ENCODE measurements at places on chromosomes 1 and 21.
A peak's percentile ranks its signal among the peaks of the same experiment; 100 is the strongest.

DNA sequence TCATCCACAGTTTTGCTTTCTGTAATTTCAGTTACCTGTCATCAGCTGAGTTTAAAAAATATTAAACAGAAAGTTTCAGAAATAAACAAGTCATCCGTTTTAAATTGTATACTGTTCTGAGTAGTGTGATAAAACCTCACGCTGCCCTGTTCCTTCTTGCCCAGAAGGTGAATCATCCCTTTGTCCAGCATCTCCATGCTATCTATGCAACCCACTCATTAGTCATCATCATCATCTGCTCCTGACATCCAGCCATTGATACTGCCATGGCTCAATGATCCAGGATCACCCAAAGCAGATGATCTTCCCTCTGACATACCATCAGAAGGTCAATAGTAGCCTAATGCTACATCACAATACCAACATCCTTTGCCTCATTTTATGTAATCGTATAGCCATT, 198.3 kb downstream of the SLC44A5 start:
- DNase-seq: no peak

DNA sequence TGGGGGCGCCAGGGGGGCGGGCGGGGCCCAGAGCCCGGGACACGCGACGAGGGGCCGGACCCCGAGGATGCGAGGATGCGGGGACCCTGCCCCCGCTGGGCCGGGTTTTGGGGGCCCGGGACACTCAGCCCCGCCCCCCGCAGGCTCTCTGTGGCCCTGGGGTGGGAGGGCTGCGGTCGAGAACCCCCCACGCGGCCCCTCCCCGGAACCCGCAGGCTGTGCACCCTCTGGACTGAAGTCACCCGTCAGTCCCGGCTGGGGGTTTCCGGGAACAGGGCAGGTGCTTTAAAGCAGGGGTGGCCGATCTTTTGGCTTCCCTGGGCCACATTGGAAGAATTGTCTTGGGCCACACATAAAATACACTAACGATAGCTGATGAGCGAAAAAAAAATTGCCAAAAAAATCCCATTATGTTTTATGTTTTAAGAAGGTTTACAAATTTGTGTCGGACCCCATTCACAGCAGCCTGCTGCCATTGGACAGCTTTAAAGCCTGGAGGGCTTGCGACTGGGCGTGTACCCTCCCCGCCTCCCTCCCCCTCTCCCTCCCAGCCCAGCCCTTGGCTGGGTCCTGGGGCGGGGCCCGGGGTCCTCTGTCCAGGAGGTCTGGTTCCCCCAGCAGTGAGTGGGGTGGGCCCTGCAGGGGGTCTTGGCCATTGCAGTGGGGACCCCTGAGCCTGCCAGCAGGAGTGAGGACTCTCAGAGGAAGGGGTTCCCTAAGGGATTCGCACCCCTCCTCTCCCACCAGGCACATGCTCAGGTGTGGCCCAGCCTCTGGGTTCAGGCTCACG, 21.6 kb upstream of the C1orf159 start:
- no peak for DNase-seq

GRCh38 chr1:208533746-208534598, 289.8 kb upstream of the PLXNA2 start:
- no peak for DNase-seq

- DNase-seq: no peak
These were observed 3.7 kb downstream of the PGBD5 start for GRCh38 chr1:230422221-230422981.

DNA sequence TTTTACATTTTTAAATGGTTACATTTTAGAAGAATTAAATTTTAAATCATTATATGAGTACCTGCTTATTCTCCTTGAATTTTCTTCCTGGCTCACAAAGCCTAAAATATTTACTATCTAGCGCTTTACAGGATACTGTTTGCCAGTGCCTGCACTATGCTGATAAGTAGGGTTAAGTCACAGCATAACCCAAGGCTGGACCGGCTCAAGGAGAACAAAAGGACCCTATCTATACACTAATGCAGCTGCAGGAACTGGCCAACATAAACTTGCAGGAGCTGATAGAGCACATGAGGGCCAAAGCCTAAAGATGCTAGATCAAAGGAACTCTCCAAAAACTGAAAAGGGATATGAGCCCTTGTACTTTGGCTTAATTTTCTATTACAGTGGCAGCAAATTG, 1086.9 kb upstream of the TMPRSS15 start:
- DNase-seq: no peak

DNA sequence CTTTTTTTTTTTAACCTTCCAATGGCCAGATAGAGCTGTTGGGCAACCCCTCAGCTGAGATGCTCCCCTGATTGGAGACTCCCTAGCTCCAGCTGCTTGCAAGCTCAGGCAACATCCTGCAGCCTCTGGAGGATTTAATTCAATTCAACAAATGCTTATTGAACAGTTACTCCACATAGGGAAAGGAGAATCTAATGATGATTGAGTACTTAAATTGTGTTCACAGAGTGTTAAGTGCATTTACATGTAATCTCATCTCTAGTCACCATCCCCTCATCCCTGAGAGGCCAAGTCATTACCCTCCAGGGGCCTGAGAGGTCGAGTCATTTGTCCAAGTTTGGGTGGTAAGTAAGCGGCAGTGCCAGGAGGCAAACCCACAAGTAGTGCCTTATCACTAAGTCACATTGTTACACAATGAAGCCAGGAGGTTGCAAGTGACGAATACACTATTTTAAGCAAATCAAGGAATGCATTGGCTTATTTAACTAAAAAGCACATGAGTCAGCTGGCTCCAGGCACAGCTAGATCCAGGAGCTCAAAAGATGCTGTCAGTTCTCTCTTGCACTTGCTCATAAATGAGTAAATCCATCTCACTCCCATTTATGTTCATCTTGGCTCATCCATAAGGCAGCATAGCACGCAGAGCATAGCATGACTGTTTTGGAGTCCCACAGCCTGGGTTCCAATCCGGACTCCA, 64.3 kb downstream of the OPTC start:
- no peak for DNase-seq

- DNase-seq: peak; percentile 83
These were observed 10.7 kb downstream of the FOXO6 start for GRCh38 chr1:41371630-41372599.

DNA sequence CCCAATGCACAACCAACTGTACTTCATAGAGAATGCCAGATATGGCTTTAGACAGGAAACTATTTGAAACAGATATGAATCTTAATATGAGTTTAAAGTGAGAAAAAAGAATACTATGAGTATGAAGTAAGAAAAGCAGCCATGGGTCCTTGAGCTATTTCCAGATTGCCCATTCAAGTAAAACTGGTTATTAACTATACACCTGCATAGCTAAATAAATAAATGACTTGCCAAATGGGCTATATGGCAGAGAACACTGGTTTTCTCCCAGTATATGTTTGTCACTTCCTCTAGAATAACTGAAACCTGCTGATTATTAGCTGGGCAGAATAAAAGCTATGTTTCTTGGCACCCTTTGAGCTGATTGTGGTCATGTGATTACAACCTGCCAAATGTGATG, 17.0 kb upstream of the CD1C start:
- DNase-seq: no peak

GRCh38 chr1:212062832-212063438, 27.4 kb downstream of the DTL start:
- peak; percentile 54 for DNase-seq

- no peak for DNase-seq
These were observed 261.5 kb downstream of the GPATCH2 start for GRCh38 chr1:217369271-217369981.

GRCh38 chr1:230940848-230941247, 37.8 kb downstream of the TTC13 start:
- no peak for DNase-seq

DNA sequence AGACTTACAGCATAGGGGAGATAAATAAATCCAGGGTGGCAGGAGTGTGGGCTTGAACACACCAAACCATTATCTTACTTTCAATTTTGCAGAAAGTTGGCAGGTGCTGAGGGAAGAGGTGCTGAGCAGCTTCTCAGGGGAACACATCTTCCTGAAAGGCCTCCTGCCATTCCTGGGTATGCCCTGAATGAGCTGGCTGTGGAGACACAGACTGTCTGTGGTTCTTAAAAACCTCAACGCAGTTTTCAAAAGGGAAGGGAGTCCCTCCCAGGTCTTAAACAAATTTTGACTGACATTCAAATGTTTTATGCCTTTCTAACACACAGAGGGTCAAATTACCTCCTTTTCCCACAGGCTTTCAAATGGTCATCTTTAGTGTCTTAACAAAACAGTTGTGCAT, 166.9 kb downstream of the TNFSF18 start:
- no peak for DNase-seq

DNA sequence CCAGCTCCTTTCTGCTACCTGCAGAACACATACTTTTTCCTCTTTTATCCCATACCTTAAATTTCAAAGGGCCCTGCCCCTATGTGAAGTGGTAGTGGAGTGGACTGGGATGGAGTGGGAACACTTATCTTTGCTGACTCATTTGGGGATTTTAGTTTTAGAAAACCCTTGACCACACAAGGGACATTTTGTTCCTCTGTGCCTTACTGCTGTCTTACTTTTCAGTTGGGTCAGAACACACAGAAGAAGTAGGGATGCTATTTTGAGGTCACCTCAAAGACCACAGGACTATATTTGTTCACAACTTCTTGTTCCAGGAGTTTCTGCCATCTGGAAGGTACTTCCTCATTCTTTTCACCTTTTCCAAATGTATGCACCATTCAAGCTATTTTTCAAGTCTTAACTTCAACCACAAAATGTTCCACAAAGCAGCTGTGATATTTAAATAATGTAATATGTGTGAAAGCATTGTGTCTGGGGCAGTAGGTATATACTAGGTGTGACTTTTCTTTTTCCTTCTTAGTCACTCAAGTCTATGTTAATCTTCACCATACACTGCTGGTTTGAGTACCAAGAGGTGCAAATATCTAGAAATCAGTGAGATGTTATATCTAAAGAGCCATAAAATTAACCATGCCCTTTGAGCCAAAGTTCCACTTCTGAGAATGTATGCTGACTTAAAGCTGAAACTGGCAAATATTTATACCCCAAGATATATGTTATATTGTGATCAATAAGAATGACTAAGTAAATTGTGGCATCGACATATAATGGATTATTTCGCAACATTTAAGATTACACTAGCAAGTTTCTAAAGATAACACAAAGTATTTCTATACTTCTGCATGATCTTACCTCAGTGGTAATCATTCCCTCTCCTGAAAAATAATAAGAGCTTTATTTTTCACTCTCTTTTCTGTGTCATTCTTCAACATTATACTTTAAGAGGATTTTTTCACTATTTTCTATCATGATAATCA, 308.5 kb downstream of the MRPL39 start:
- DNase-seq: no peak

GRCh38 chr1:150846473-150847146, 29.8 kb downstream of the ARNT start:
- no peak for DNase-seq

DNA sequence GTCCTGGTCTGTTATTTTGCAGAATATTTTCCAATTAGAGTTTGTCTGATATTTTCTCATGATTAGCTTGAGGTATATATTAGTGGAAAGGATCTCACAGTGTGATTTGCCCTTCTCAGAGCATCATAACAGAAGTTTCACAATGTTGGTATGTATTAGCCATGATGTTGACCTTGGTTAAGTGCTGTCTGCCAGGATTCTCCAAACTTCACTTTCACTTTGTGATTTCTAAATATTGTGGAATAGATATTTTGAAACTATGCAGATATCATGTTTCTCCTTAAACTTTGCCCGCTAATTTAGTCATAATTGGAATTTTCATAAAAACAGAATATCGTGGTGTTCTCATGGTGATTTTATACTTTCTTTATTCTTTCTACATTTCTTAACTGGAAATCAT, 98.0 kb upstream of the DEPDC1 start:
- no peak for DNase-seq

DNA sequence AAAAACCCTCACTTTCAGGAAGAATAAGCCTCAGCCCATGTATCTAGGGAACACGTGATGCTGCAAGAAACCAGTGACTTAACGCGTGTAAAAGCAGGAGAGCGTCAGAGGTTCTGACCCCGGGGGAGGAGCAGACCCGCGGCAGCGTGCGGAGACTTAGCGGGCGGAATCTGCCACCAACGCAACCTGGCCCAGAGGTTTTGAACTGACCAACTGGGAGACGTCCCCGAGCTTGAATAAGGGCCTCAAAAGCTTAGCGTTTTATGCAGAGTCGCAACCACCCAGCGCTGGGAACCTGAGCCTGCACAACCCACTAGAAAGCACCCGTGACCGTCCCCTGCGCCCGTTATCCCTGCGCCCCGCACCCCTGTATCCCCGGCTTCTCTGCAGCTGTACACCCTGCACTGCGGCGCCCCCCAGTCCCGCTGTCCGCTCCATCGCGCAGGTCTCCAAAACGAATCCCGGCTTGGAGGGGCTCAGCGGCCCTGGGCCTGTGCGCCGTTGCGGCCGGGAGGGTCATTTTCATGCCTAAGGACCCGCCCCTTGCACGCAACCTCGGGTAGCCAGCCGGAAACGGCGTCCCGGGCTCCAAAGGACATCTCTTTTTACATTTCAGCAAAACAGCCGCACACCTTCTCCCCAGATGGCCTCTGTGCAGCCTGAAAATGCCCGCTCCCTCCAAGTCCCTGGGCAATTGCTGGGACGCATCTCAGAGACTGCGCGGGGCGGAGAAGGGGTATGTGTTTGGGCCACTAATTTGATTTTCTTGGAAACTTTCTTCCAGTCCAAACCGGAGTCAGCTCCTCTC, 29.4 kb upstream of the TRIM17 start:
- no peak for DNase-seq

DNA sequence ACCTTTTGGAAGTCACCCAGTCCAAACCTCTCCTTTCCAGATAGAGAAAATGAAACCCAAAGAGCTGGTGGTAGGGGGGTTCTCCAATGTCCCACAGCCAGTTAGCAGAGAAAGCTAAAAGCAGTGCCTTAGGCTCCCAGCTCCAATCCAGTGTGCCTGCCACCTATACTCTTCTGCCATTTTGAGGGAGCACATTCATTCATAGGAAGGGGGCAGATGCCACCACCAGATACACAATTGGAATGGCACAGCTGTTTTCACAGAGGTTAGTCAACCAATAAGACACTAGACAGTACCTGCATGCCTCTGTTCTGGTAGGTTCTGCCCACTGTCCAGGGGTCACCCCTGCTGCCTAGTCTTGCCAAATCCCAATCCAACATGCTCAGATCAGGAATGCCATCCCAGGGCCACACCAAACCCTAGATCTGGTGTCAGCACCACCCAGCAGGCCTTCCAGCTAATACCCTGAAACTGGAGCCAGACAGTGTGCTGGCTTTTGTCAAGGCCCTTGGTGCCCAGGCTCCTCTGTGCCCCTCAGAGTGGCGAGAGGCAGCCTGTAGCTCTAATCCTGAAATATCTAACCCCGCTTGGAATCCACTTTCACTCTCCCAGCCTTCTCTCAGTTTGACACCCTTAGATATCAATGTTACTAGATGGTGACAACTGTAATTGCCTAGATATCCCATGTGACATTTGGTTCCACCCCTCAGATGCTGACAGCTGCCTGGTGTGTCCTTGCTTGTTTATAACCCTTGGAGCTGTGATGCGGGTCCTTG, 178.6 kb downstream of the TGFBR3 start:
- DNase-seq: no peak
